Epithelial cell of esophagus (primary cell): ENCODE measurements at places on chromosomes 2 and 18.

DNA sequence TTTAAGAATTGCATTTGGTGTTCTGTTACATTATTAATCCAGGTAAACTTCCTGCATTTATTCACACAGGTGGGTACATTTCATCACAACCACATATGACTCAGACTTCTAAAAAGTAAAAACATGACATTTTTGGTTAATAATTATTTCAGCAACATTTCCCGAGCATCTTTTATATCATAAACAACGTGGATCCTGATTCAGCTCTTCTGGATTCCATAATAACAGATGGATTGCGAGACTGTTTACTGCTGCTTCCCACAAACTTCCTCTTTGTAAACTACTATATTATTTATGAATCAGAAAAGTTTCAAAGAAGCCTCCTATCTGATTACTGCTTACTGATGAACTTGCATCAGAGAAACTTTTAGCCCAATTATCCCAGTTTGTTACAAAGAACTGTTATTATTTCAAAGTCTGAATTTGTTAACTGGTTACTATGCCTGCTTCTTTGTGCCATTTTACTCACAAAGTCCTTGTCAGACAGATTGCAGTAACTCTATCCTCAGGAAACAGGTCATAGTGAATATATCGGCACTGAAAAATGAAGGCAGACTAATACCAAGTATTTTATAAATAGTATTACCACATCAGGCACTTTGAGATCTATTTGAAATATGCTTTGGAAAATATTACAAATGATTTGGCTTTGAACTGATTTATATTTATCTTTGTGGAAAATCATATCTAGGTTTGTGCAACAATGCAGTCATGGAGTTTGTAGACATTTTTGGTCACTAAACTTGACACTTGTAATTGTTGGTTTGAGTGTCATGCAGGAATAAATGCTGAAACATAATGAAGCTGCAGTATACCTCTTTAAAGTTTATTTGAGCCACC is 511.6 kb downstream of the PLCL1 start:
- no peak for DNase-seq

DNA sequence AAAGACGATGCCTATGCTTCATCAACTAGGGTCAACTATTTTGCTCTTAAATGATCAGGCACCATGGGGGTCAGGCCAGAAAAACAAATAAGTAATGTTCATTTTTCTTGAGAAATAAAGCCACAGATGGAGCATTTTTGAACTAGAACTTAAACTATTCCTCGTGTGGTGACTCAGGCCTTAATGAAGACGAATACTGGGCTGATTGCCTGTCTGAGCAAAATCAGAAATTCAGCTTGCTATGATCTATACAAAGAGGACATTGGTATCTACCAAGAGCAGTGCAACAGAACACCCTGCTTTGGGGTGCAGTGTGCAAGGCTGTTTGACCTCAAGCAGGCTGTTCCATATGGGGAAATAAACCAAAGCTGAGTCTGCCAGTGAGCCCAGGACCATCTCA is 176.0 kb downstream of the NRP2 start:
- no peak for DNase-seq

- DNase-seq: no peak
Observed at GRCh38 chr2:120525056-120526046, 179.4 kb downstream of the INHBB start.

DNA sequence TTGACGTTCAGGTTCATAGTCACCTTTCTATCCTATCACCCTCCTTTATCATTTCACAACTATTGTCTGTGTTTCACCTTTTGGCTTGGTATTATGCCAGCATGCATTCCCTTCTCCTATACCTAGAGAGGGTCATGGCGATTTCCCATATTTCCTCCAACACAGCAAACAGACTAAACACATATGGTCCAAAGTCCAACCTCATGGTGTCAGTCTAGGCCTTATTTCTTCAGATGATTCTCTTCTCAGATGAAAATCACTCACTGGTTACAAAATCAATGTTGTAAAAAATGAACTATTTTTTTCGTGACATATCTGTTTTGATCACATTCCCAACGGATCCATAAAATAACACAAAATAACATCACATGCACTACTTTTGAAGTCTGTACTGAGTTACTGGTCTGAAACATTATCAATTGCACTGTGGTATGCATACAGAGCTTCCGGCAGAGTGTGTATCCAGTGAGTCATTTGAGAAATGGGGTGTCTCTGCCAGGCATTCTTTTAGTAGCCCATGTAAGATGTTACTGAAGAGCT is 204.8 kb upstream of the GALNT5 start:
- peak; percentile 70 for DNase-seq

DNA sequence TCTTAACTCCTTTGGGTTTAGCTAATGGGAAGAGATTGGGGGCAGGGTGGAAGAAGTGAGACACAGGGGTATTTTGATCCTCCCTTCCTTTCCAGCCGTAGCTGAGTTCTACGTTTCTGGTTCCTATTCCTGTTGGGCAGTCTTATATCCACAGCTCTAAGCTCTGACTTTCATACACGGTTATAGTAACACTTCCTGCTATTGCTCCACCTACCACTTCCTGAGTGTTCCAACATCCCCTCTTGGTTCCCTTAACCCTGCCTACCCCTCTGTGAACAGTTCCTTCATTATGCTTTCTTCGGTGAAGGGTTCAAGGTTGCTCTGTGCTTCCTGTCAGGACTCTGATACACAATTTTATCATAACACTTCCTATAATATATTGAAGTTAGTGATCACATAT is 205.1 kb downstream of the DNAH7 start:
- DNase-seq: no peak

- DNase-seq: no peak
Observed at GRCh38 chr2:72128843-72129227, 18.8 kb downstream of the CYP26B1 start.

- DNase-seq: peak; percentile 27
Observed at GRCh38 chr18:45201489-45201888, 413.8 kb upstream of the SLC14A2 start.

- no peak for DNase-seq
Observed at GRCh38 chr2:18889565-18890332, 300.4 kb upstream of the NT5C1B start.

GRCh38 chr18:60196836-60197606 is 175.6 kb downstream of the MC4R start:
- DNase-seq: no peak

DNA sequence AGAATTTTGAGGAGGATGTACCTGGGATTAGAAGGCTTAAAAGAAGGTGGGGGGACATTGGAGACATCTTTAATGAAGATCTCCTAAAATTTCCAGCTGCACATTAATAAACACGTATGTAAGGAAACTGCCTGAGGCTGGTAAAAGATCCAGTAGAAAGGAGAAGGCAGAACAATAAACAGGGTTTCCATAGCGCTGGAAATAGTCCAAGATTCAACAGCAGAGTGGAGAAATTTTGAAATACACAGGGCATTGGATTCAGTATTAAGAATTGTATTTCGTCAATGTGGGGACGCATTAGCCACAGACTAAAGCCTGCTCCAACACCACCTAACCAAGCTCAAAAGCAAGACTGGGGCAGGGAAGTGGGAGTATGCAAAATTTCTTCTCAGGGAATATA is 606.9 kb upstream of the NRXN1 start:
- DNase-seq: no peak

DNA sequence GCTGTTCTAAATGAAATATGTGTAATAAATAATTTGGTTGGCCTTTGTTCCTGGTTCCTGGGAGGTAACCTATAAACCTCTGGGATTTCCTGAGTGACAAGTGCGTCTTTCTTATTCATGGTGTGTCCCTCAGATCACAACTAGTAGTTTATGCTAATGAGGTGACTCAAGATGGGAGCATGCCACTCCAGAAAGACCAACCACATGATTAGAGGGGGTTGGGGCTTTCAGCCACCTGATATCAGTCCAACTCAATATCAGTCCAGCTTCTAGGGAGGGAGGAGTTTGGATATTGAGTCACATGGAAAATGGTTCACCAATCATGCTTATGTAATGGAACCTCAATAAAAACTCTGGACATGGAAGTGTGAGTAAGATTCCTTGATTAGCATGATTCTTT is 96.6 kb downstream of the QPCT start:
- no peak for DNase-seq

DNA sequence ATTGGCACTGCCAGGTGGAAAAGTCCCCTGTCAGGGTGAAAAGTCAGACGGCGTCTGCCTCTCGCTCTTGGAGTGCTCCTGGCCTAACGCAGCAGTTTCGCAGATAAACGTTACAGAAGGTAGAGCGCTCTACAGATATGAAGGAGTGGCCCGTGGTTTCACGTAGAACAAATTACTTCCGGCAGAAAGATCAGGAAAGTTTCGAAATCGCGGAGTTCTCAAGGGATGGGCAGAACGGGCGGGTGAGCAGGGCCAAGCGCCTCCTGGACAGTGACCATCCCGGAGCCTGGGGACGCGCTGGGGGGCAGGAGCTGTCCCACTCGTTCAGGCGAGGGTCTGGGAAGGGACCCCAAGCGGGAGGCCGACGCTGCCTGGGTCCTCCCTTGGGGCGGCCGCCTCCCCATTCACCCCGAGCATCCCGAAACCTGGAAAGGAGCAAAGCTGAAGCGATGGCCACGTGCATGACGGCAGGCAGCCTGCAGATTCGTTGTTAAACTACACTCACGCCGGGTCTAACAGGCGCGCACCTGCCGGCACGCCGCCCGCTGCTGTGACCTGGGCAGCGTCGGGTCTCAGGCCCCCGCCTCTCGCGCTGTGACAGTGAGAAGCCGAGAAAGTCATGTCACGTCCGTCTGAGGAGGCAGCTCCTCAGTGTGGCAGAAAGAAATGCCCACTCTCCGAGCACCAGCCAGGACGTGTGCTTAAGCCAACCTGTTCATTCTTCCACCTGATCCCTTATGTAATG is 122.9 kb upstream of the SALL3 start:
- DNase-seq: no peak
